ENCODE measurements at places on chromosomes 2 and 18.
A peak's percentile ranks its signal among the peaks of the same experiment; 100 is the strongest.

GRCh38 chr2:112547333-112547732, 5.1 kb downstream of the POLR1B start:
- no peak for DNase-seq

- no peak for DNase-seq
These were observed 34.3 kb upstream of the CNGA3 start for GRCh38 chr2:98311771-98312545.

GRCh38 chr18:2916184-2916583, 69.4 kb downstream of the EMILIN2 start:
- no peak for DNase-seq

- no peak for DNase-seq
These were observed 121.8 kb upstream of the TMEM200C start for GRCh38 chr18:6017171-6017570.

DNA sequence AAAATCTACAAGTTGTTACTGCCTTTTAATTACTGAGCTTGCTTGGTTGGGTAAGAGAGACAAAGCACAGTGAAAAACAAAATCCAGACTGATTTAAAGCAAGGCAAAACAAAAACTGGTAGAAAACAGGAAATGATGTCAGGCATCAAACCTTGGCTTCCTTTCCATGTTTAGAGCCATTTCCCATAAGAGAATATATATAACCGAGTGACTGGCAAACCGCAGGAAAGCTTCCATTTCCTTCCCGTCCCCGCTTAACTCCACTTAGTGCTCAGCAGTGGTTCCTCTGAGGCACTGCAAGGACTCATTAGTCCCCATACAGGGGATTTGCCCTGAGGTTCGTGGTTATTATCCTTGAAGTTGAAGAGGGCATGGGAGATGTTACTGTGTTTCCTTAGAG, 446.3 kb downstream of the LPIN1 start:
- DNase-seq = no peak

- DNase-seq = no peak
These were observed 6.5 kb upstream of the ZAP70 start for GRCh38 chr2:97706708-97707345.

GRCh38 chr2:127563458-127564428, 28.3 kb downstream of the MYO7B start:
- no peak for DNase-seq

GRCh38 chr2:69945441-69945840, 16.0 kb downstream of the ASPRV1 start:
- DNase-seq = no peak

DNA sequence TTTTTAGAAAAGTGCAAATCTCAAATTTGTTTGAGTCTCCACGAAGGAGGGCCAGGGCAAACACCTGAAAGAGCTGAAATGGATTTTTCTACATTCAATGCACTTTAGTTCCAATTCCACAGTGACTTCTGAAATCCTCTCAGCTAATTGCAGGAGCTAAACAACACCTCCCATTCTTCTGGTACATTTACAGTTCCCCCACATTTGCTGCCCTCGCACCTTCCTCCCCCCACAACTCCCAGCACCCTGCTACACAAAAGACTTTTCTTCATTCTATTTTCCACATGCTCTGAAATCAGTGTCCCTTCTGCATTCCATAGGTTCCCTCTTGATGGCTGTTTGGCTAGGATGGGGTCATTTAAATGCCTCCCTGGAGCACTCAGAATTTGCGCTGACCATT, 5.9 kb upstream of the NPAS2 start:
- DNase-seq = no peak

GRCh38 chr2:42050010-42050702, 2.3 kb downstream of the PKDCC start:
- DNase-seq = no peak

- no peak for DNase-seq
These were observed 94.4 kb downstream of the LBH start for GRCh38 chr2:30325600-30326328.

- peak; percentile 54 for DNase-seq
These were observed 33.7 kb upstream of the NFE2L2 start for GRCh38 chr2:177298191-177298590.

DNA sequence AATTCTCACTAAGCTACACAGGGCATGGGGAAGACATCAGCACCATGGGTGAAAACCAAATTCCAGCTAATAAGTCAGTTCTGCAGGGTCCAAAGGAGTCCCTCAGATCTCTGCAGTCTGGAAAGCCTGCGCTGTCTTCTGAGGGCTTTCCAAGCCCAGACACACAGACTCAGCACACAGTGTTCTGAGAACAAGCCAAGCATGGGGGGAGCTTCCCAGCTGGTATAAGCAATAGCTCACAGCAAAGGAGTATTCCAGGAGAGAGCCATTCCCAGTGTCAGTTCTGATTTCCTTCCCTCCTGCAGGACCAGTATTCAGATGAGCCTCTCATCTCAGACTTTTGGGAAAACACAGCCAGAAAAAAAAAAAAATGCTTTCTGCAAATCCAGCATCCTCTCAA, 370.8 kb downstream of the TNS1 start:
- no peak for DNase-seq

DNA sequence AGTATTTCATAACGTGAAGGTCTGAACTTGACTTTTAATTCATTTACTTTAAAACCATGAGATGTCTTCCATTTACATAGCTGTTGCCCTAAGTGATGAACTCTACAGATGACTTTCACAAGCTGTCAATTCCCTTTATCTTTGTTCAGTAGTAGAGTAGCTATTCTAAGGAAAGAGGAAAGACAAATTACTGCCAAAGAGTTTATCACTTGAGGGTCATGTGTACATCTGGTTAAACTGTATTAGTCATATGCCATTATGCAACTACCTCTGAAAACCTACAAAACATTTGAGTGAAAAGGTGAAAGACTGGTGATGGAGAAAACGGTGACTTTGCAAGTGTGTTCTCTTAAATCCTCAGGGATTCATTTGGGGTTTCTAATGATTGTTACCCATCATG, 763.9 kb downstream of the TMEM182 start:
- DNase-seq = no peak

GRCh38 chr18:62828852-62829251, 113.5 kb downstream of the PHLPP1 start:
- no peak for DNase-seq

All from AG08395 (cell line).